COR-L47 (cell line): ENCODE measurements at places on chromosomes 2 and 18.

DNA sequence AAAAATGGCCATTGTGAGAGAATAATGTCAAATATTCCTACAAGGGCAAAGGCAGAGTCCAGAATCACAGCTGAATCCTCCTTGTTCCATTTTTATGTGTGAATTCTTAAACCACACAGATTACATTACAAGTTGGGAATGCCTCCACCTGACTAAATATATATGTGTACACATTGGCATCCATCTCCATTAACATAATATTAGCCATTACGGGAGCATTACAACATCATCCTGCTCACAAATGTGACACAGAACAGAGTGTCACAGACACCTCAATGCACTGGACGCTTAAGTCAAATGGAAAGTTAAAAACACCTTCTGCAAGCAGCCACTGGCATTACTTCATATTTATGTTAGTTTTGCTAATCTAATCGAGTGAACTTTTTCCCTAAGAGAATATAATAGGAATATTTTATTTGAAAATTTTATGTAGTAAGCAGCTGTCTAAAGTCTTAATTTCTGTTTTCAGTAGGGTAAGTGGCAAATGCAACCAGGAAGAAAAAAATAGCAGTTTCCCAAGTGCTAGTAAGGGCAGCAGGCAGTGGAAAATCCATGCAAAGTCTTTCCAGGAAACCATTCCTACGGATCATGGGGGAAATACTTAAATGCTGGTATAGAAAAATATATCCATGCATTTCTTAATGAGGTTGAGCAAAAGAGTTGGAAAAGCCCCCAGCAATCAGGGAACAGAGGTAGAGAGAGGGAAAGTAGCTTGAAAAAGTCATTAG lies 255.6 kb downstream of the OSR1 start:
- DNase-seq = no peak

DNA sequence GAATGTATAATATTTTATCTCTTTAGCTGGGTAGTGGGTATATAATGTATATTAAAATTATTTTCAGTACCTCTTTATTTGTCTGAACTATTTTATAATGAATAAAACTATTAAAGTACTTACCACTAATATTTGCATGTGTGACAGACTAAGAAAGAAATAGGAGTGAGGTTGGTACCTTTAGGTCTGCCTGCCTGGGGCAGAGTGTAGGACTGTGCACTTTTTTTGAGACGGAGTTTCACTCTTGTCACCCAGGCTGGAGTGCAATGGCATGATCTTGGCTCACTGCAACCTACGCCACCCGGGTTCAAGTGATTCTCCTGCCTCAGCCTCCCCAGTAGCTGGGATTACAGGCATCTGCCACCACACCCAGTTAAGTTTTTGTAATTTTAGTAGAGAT lies 18.8 kb downstream of the NCOA1 start:
- no peak for DNase-seq

DNA sequence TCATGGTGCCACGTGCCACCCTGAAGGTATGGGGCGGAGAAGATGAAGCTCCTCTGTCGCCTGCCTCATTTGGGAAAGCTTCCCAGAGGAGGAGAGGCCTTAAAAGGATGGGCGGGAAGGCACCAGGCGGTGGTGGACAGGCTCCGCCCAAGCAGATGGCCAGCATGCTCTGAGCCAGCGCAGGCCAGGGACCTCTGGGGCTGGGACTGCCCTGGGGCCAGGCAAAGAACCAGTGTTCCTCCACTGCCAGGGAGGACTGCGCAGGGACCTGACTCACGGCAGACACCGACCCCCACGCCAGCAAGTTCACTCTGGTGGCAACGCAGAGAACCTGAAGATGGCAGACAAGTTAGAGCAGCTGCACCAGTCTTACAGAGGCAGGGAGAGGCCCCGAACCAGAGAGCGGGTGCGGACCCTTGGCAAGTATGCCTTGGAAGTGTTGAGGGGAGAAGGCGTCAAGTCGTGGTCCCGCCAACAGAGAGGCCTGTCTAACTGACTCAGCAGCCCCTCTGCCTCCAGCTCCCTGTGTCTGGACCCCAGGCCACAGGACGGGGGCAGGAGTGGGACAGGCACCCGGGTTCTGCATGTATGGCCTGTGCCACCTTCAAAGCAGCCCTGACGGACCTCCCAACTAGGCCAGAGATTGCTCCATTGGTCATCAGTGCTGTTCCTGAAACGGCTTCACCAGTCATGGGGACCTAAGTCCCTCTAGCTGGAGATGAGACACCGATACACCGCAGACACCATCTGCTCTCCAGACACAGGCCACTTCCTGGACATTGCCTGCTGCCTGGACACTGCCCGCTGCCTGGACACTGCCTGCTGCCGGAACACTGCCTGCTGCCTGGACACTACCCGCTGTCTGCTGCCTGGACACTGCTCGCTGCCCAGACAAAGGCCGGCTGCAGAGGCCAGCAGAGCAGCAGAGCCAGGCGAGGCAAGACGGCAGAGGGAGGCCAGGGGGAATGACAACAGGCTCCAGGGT lies 124.7 kb downstream of the HDAC4 start:
- DNase-seq = no peak

DNA sequence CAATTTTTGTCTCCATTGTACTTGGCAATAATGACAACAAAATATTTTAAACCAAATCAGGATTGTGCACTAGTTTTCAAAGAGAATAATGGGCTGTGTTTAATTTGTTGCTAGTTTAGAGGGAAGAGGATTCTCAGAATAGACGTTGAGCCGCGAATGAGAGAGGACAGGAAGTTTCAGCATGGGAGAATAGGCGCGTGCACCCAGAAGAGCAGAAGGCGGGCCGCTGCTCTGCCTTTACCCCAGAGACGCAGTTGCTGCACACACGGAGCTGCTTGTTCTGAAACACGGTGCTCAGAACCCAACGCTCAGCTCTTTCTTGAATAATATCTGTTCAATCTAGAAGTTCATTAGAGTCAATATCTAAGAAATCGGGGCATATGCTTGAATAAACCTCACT lies 223.4 kb downstream of the MYT1L start:
- no peak for DNase-seq

- DNase-seq = peak; percentile 51
Measured at GRCh38 chr2:152335016-152335725, at the start of gene FMNL2. Gene FMNL2, plus strand, starts transcription at chr2:152335174.

- no peak for DNase-seq
Measured at GRCh38 chr18:56238576-56238975, 399.8 kb downstream of the TXNL1 start.

- DNase-seq = no peak
Measured at GRCh38 chr2:39696838-39697237, 31.1 kb downstream of the TMEM178A start.

- no peak for DNase-seq
Measured at GRCh38 chr2:70920367-70920715, 15.4 kb upstream of the ATP6V1B1 start.

DNA sequence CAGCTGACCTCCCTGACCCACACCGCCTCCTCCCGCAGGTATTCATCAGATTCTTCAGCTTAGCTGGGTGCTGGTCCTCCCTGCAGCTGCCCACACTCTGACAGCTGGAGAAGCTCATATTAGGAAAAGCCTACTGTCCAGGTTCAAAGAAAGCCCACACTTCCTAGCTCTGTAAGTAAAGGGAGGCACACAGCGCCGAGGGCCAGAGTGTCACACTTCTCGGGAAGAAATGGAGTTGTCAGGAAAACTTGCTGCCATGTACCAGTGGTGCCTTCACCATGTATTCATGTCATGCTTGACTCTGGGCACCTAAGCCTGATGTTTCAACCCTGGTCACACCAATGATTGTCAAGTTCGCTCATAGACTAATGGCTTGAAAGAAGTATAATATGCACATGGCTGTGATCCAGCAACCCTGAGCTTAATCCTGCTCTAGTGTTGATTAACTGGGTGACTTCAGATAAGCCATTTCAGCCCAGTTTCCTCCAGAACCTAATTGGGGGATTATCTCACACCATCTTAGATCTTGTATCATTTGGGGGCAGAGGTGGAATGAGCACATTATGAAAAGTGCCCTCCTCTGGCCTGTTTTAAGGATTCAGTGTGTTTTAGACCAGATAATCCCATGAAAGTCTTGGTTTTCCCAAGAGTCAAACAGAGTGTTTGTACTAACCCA lies 180.3 kb upstream of the PARD3B start:
- DNase-seq = no peak

DNA sequence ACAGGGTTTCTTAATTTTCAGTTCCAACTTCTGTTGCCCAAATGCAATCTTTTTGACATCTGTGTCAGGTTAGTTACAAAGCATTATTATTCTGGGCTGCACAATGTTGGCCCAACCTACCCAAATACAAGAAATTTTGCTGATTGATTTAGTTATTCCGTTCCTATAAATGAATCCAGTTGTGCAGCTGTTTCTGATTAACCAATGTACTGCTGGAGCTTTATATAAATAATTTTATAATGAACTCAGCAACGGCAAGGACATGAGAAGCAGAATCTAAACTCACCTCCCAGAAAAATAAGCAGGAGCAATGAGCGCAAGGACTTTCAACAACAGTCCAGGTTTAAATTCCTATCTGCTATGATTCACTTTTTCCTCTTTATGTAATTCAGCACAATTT lies 76.3 kb upstream of the WIPF1 start:
- DNase-seq = no peak

DNA sequence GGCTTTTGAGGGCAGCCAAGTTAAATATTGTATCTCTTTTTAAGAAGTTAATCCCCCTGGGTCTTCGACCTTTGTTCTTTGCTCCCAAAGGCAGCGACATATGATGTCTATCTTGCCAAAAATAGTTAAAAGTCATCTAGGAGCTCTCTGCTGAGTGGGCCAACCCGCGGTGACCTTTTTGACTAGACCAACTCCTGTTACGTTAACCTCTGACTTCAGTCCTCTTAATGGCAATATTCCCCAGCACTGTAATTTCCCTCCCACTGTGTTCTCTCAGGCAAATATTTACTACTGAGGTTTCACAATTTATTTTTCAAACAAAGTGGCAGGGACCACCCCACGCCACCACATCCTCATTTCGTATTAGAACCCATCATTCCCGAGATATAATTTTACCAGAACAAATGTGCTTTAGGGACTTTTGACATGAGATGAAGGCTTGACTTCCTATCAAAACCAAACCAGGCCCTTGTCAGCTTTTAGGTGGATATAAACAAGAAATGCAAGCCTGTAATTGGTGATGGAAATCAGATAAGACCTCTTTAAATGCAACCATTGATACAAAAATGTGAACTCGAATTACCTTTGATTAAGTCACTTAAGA lies 764.7 kb downstream of the SATB2 start:
- DNase-seq = peak; percentile 8

DNA sequence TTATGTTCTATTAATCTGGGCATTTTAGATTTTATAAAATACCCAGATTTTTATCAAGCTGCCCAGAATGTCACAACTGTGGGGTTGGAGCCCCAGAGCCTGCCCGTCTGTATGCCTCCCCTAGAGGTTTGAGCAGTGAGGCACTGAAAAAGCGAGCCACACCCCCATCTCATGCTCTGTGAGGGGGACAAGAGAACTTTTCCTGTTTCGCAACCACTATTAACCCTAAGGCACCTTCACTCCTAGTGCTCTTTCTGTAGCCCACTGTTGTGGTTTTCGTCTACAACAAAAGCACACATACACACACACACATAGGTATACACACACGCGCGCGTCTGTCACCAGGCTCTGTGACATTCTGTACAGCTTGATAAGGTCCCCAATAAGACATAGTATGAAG lies 38.0 kb downstream of the DCDC2C start:
- DNase-seq = no peak

- no peak for DNase-seq
Measured at GRCh38 chr2:202564226-202564625, 70.5 kb upstream of the FAM117B start.

GRCh38 chr18:36303211-36303844 lies 5.8 kb downstream of the FHOD3 start:
- no peak for DNase-seq

GRCh38 chr2:235746257-235746934 lies 252.6 kb downstream of the AGAP1 start:
- peak; percentile 43 for DNase-seq

GRCh38 chr2:108919571-108920373 lies 69.2 kb downstream of the EDAR start:
- DNase-seq = no peak

DNA sequence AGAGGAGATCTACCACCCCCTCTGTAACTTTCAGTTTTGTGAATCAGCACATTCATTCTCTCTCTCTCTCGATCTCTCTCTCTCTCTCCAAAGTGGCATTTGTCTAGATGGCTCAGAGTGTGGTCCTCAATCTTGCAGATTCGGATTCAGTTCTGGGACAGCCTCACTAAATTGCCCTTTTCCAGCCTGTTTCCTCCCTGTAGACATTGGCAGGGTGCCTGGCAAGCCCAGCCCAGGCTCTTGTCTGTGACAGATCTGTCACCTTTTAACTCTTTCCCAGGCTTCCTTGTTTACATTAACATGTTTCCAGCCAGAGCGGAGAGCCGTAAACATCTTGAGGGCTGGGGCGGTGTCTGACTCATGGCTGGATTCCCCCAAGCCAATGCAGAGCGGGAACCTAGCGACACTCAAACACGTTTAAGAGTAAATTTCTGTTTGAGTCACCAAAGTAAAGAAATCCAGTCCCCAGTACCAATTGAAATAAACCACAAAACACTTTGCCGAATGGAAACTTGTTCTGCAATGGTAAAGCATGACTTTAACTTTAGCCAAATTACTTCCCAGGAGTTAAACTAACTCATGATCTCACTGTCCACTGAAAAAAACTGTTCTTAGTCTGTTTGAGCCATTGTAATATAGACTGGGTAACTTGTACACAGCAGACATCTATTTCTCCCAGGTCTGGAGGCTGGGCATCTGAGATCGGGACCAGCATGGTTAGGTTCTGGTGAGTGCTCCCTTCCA lies 6.6 kb upstream of the CYP27C1 start:
- DNase-seq = peak; percentile 70

- DNase-seq = no peak
Measured at GRCh38 chr18:13017247-13017875, 26.2 kb downstream of the CEP192 start.

- DNase-seq = no peak
Measured at GRCh38 chr2:16161768-16162490, 221.6 kb downstream of the MYCN start.

GRCh38 chr18:53819174-53819573 lies 405.3 kb downstream of the MBD2 start:
- no peak for DNase-seq

DNA sequence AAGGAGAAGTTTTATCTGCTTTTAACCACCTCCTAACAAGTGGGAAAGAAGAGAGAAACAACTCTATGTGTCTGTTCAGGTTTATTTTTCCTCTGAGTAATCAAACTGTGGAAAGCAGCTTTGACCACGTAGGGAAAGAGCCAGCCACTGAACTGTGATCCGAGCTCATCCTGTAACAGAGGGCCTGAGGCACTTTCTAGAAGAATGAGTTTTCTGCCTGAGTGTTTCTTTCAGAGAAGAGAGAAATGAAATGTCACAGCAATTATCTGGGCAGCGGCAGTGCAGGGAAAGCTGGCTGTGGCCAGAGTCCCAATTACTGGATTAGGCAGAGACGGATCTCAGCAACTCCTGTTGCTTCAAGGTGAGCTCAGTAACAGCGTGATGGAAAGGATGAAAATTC lies 151.9 kb downstream of the CD226 start:
- no peak for DNase-seq

DNA sequence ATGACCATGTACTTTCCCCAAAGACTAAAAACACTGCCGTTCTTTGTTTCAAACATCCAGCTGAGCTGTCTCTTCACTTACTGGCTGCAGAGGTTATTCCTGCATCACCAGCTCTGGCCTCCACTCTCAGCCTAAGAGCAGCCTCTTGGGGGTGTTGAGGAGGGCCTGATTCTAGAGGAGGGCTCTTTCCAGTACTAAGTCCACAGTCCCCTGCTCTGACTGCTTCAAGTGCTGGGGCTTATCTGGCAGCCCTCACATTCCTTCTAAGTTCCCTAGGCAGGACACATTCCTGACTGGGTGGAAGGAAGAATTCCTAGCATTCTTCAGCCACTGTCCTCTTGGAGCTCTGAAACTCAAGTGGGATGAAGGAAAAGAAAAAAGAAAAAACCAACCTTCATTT lies 32.9 kb upstream of the EHBP1 start:
- no peak for DNase-seq
